Naive thymus-derived CD8-positive, alpha-beta T cell (primary cell): ENCODE measurements at places on chromosomes 5 and 9. TPM values are rescaled to one million over a fixed set of nuclear protein-coding genes. Genes with fewer than 3 reads are reported as not detected.

FBXL7 gene
- polyA plus RNA-seq: not detected

LSM11 gene
- polyA plus RNA-seq: 0.42 TPM

AK6 gene
- polyA plus RNA-seq: 64.6 TPM

HTR4 gene
- polyA plus RNA-seq: not detected

PCDHGA6 gene
- not detected for polyA plus RNA-seq

SPATA6L gene
- polyA plus RNA-seq: 2.6 TPM

MYMK gene
- not detected for polyA plus RNA-seq

ADGRD2 gene
- not detected for polyA plus RNA-seq

GFI1B gene
- 0.16 TPM for polyA plus RNA-seq

LCN12 gene
- not detected for polyA plus RNA-seq

SCGB3A2 gene
- polyA plus RNA-seq: not detected

NMRK1 gene
- 67.5 TPM for polyA plus RNA-seq

ANKRD20A1 gene
- polyA plus RNA-seq: not detected

PRELID2 gene
- polyA plus RNA-seq: not detected

SHC3 gene
- polyA plus RNA-seq: not detected

FCN2 gene
- polyA plus RNA-seq: not detected

SYK gene
- 0.37 TPM for polyA plus RNA-seq

TMEM174 gene
- not detected for polyA plus RNA-seq

IQGAP2 gene
- 22.0 TPM for polyA plus RNA-seq

CCL19 gene
- polyA plus RNA-seq: not detected

SOHLH1 gene
- not detected for polyA plus RNA-seq

TMEM215 gene
- polyA plus RNA-seq: not detected

C5orf24 gene
- 6.6 TPM for polyA plus RNA-seq

PPIC gene
- not detected for polyA plus RNA-seq

SLC25A2 gene
- polyA plus RNA-seq: not detected

MAT2B gene
- 287 TPM for polyA plus RNA-seq

GPR150 gene
- polyA plus RNA-seq: 2.2 TPM

PRDM9 gene
- not detected for polyA plus RNA-seq

SNCB gene
- not detected for polyA plus RNA-seq

TRIM32 gene
- 11.4 TPM for polyA plus RNA-seq

SLC25A48 gene
- not detected for polyA plus RNA-seq

CAMK2A gene
- polyA plus RNA-seq: not detected

ZDHHC11B gene
- polyA plus RNA-seq: not detected

IRX2 gene
- polyA plus RNA-seq: not detected

PRSS3 gene
- not detected for polyA plus RNA-seq

ADAMTSL1 gene
- not detected for polyA plus RNA-seq

ZBTB43 gene
- 14.9 TPM for polyA plus RNA-seq

PLCXD3 gene
- not detected for polyA plus RNA-seq

CTXN3 gene
- not detected for polyA plus RNA-seq

PAEP gene
- polyA plus RNA-seq: not detected

TRPM3 gene
- polyA plus RNA-seq: not detected

DRD1 gene
- not detected for polyA plus RNA-seq

IL3 gene
- polyA plus RNA-seq: not detected

TXNDC8 gene
- not detected for polyA plus RNA-seq

UBE2R2 gene
- polyA plus RNA-seq: 16.1 TPM

ITK gene
- 231 TPM for polyA plus RNA-seq

WNT8A gene
- polyA plus RNA-seq: not detected

FAM200C gene
- polyA plus RNA-seq: 0.47 TPM
